Lung (tissue), 17 donors: ENCODE measurements at places on chromosomes 13 and 19. TPM values are rescaled to one million over a fixed set of nuclear protein-coding genes. Genes with fewer than 3 reads are reported as not detected.
A peak's percentile ranks its signal among the peaks of the same experiment; 100 is the strongest.

GPALPP1 gene
- polyA plus RNA-seq, result 7.9 TPM

GRCh38 chr19:41862445-41862986, 2.5 kb downstream of the RPS19 start:
- H3K4me3 ChIP-seq, result no peak overlapping the region
- peaks cover 18% of the 10 kb centered on the region for H3K36me3 ChIP-seq
- peaks cover 20% of the 10 kb centered on the region for H3K4me1 ChIP-seq
- H3K27me3 ChIP-seq, result no peaks in the 10 kb centered on the region

DNA sequence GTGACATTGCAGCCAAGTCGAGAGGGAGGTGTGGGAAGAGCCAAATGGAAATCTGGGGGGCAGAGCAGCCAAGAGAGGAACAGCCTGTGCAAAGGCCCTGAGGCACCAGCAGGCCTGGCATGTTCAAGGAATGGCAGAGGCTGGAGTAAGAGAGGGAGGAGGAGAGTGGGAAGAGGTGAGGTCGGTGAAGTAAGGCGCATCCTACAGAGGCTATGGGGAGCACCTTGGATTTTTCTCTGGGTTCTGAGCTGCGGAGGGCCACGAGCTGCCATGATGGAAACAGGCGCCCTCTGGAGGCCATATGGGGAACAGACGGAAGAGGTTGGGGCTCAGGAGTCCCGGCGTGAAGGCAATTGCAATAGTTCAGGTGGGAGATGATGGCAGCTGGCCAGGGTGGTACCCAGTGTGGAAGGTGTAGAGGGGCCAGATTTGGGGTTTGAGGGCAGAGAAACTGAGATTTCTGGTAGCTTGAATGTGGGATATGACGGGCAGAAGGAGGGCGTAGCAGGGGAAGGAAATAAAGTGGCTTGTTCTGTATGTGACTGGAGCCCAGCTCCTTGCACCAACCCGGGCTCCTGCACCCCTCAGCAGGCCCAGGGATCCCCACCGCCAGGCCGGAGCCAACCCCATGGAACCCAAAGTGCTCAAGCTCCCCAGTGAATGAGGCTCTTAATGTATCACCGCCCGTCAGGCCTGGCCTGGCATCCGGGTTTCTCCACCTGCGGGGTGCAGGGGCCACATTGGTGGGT, 20.5 kb upstream of the STRN4 start:
- no peaks in the 10 kb centered on the region for H3K36me3 ChIP-seq
- no peaks in the 10 kb centered on the region for H3K4me1 ChIP-seq
- no peak overlapping the region for H3K27ac ChIP-seq
- DNase-seq, result no peak

DNA sequence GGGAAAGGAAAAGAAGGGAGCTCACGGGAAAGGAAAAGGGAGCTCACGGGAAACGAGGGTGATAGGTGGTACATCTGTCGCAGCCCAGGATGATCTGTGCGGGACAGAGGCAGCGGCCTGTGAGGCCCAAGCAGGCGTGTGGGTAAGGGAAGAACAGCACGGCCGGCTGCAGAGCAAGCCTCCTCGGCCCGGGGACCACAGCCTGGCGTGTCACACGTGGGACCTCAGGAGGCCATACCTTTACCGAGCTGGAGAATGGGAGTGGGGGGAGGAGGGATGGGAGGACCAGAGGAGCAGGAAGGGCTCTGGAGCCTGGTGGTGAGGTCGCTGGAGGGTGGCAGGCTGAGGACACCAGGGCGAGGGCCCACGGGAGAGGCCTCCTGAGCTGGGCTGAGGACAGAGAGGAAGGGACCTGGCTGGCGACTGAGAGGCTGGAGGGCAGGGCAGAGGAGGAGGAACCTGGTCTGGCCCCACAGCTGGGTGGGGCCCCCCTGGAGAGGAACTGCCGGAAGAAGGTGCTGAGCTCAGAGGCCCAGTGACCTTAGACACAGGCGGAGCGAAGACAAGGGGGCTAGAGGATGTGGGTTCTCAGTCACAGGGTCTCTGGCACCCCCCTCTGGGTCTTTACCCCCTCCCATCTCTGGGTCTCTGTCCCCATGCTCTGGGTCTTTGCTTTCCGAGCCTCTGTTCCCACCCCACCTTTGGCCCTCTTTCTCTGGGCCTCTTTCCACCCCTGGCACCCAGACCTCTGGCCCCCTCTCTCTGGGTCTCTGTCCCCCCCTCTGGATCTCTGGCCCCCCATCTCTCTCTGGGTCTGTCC, 2.9 kb upstream of the FTL start:
- no peaks in the 10 kb centered on the region for H3K27me3 ChIP-seq
- H3K4me3 ChIP-seq, result no peak overlapping the region
- H3K27ac ChIP-seq, result peak overlapping the region; percentile 92
- H3K4me1 ChIP-seq, result peaks cover 5% of the 10 kb centered on the region
- no peak for DNase-seq
